Iris pigment epithelial cell (primary cell): ENCODE measurements at places on chromosomes 13 and 19.

GRCh38 chr13:39918620-39919236 lies 263.3 kb downstream of the COG6 start:
- peak; percentile 80 for DNase-seq

GRCh38 chr19:15235781-15236180 lies 3.5 kb upstream of the EPHX3 start:
- no peak for DNase-seq

- DNase-seq, result peak; percentile 48
These were observed 74.6 kb downstream of the GNG7 start for GRCh38 chr19:2627855-2628254.

- peak; percentile 42 for DNase-seq
These were observed 18.4 kb downstream of the SBNO2 start for GRCh38 chr19:1155352-1156304.

- no peak for DNase-seq
These were observed 90.2 kb downstream of the GPC6 start for GRCh38 chr13:93316841-93317240.

GRCh38 chr13:111946214-111946613 lies 120.7 kb upstream of the SOX1 start:
- DNase-seq, result no peak

GRCh38 chr19:1699998-1700732 lies 47.8 kb upstream of the TCF3 start:
- no peak for DNase-seq

- DNase-seq, result no peak
These were observed 340.6 kb downstream of the ENOX1 start for GRCh38 chr13:43446126-43446525.

DNA sequence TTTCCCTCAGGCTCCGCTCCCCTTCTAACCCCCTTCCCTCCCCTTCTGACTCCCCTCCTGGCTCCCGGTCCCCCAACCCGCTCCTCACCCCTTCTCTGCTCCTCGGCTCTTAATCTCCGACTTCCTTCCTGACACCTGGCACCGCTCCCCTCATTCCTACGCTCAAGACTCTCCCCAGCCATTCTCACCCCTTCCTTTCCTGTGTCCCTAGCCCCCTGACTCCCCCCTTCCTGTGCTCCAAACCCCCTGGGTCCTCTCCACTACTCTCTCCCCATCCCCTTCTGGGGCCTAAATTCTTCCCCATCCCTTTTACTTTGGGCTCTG lies 658 bp downstream of the CLPP start:
- DNase-seq, result no peak

DNA sequence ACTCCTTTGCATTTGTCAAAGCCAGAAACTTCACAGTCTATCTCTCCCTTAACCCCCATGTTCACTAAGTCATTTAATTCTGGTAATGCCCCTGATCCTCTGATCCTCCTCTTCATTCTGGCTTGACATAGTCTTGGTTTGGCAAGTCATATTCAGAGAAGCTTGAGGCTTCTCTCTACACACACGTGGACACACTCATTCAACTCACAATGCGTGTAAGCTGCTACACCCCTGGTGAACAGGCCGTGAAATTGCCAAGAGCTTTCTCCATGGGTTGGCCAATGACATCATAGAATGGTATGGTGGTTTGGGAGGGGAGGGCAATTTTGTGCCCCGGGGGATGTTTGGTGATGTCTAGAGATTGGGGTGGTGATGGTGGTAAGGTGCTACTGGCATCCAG lies 47.9 kb upstream of the FLT1 start:
- no peak for DNase-seq

GRCh38 chr13:83710133-83710515 lies 172.2 kb downstream of the SLITRK1 start:
- DNase-seq, result peak; percentile 3

DNA sequence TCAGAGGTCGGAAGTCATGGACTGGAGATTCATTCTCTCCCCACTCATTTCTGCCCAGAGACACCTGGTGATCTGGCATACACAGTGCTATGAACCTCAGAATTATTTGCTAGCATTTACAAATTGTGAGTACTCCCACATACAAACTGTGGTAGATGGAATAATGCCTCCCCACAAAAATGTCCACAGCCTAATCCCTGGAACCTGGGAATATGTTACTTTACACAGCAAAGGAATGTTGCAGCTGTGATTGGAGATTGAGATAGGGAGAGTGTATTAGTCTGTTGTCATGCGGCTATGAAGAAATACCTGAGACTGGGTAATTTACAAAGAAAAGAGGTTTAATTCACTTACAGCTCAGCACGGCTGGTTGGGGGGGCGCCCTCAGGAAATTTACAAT lies 3.1 kb upstream of the UQCRFS1 start:
- DNase-seq, result no peak

DNA sequence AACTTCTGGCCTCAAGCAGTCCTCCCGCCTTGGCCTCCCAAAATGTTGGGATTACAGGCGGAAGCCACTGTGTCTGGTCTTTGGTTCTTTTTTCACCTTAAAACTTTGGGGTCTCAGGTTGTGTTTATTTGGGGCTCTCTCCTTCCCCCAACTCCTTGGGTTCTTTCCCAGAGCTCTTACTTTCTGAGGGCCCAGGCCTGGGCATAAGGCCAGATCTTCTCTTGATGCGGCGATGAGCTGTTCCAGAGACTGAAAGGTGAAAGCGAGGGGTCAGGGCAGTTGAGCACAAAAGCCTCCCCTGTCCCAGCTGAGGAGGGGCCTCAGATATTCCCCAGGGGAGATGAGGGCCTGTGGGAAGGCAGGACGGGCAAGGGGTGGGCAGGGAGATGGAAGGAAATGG lies 7.1 kb downstream of the POLR1G start:
- peak; percentile 81 for DNase-seq

GRCh38 chr13:113411216-113412023 lies 41.9 kb downstream of the ADPRHL1 start:
- peak; percentile 96 for DNase-seq

- no peak for DNase-seq
These were observed 13.8 kb downstream of the LILRB1 start for GRCh38 chr19:54644056-54644455.

DNA sequence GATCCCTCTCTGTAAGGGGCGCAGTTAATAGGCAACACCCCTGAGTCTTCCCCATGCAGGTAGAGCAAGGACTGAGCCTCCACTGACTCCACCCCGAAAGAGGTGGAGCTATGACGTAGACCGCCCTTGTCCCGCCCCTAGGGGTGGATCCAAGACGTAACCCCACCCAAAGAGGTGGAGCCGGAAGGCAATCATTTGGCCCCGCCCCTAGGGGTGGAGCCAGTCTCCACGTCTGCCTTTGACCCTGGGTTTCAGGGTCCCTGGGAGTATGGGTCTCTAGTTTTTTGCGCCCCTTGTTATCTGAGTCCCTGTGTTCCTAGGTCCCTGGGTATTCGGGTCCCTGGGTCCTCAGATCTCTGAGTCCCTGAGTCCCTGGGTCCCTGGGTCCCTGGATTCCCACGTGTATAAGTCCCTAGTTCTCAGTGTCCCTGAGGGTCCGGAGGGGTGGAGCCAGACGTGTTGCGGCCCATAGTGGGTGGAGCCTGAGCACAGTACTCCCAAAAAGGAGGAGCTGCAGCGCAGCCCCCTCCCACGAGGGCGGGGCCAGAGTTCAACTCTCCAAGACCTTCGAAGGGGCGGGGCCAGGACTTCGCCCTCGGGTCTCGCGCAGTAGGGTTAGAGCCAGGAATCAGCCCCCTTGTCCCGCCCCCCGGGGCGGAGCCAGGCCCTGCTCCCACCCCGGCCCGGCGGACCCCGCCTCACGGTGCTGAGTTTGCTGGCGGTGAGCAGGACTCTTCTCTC lies 5.3 kb downstream of the DENND1C start:
- DNase-seq, result peak; percentile 48

DNA sequence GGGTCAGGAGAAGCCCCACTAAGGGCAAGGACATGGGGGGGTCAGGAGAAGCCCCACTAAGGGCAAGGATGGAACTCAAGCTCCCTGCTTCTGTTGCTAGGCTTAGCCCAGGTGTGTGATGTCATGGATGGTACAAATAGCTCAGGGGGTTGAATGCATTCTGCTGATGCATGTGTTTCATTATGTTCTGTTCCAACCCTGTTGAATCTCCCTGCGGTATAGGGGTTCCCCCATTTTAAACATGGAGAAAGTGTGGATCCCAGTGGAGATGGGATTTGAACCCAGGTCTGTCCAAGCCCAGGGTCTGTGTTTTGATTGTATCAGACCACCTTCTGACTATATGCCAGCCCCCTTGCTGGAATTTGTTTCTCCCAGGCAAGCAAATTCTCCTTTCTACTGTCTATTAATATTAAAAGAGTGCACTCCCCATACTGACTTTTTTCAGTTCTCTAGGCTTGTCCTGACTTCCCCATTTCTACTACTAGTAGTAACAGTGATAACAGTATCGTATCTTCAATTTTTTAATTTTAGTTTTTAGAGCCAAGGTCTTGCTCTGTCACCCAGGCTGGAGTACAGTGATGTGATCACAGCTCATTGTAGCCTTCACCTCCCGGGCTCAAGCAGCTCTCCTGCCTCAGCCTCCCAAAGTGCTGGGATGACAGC lies 6.7 kb downstream of the ZNF865 start:
- DNase-seq, result no peak

DNA sequence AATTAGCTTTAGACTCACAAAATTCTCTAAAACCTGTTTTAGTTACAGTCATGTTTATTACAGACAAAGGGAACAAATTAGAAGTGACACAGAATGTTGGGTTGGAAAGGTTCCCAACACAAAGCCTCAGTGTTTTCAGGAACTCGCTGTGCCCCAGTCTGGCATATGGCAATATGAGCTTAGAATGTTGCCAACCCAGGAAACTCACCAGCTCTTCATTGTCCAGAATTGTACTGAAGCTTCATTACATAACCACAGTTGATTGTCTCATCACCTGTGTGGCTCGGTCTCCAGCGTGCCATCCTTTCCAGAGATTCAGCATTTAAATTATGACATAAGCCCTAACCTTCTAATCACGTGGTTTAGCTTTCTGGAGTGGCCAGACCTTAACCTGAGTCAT lies 19.1 kb downstream of the ZNF264 start:
- no peak for DNase-seq

DNA sequence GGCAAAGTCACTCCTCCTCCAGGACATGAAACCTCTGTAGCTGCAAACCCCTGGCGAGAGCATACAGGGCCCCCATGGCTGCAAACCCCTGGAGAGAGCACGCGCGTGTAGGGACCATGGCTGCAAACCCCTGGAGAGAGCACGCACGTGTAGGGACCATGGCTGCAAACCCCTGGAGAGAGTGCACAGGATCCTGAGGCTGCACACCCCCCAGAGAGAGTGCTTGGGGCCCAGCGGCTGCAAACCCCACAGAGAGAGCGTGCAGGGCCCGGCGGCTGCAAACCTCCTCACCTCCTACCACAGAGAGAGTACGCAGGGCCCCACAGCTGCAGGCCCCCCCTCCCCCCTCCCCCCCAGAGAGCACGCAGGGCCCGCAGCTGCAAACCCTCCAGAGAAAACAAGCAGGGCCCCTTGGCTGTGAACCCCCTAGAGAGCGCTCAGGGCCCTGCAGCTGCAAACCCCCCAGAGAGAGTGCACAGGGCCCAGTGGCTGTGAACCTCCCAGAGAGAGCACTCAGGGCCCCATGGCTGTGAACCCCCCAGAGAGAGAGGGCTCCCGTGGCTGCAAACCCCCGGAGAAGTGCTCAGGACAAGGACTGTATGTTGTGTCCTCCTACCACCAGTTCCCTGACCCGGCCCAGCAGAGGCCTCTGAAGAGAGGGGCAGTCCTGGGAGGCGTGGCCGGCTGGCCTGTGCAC lies 7.3 kb downstream of the ADPRHL1 start:
- no peak for DNase-seq

GRCh38 chr13:49980266-49980665 lies 16.6 kb upstream of the TRIM13 start:
- DNase-seq, result no peak

GRCh38 chr19:33758541-33759013 lies 38.1 kb upstream of the KCTD15 start:
- DNase-seq, result peak; percentile 47

- peak; percentile 48 for DNase-seq
These were observed at the start of gene DHDH for GRCh38 chr19:48933382-48933932. DHDH (plus strand) TSS chr19:48933699; CDS start chr19:48933722, 23 bp downstream.

GRCh38 chr19:56116606-56117005 lies 4.5 kb downstream of the ZNF787 start:
- no peak for DNase-seq

GRCh38 chr13:37365496-37365895 lies 233.1 kb downstream of the POSTN start:
- DNase-seq, result no peak

DNA sequence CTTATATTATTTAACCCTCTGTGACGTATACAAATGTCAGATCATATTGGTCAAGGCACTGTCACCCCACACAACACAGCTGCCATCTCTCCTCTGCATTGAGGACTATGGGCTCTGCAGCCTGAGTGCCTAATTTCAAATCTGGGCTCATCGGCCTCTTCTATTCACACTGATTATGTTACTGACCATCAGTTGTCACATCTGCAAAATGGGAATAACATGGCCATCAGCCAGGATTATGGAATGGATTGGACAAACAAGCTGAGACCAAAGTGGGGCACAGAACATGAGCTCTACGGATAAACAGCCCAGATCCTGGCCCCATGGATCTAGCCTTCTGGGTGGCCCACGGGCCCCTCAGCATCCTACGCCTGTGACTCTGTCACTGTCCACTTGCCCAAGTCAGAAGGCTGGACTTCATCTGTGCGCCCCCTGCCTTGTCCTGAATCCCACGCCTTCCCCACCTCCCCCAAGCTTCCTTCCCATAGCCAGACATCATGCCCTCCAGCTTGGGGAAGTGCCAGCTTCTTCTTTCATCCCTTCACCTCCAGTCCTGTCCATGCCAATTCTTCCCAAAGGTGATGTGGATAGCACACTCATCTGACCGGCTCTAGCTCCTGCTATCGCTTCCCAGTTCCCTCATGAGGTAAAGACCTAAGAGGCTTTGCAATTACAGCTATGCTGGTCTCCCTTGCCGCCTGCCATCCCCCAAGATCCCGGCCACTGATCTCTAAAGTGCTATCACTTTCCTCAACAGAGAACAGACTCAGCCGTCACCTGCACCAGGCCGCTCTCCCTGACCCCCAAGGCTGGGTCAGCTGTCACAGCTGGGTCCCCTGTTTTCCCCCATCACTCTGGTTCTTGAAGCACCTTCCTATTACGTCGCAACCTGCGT lies 872 bp downstream of the FARSA start:
- no peak for DNase-seq

- DNase-seq, result no peak
These were observed 78.7 kb upstream of the GPC6 start for GRCh38 chr13:93147946-93148345.

GRCh38 chr13:98563071-98563470 lies 13.8 kb downstream of the STK24 start:
- peak; percentile 38 for DNase-seq

GRCh38 chr19:32407004-32407992 lies 1.7 kb downstream of the DPY19L3 start:
- DNase-seq, result peak; percentile 61
